ENCODE measurements at places on chromosomes 1 and 21.

GRCh38 chr1:70874063-70874462, 173.6 kb downstream of the PTGER3 start:
- no peak for DNase-seq

DNA sequence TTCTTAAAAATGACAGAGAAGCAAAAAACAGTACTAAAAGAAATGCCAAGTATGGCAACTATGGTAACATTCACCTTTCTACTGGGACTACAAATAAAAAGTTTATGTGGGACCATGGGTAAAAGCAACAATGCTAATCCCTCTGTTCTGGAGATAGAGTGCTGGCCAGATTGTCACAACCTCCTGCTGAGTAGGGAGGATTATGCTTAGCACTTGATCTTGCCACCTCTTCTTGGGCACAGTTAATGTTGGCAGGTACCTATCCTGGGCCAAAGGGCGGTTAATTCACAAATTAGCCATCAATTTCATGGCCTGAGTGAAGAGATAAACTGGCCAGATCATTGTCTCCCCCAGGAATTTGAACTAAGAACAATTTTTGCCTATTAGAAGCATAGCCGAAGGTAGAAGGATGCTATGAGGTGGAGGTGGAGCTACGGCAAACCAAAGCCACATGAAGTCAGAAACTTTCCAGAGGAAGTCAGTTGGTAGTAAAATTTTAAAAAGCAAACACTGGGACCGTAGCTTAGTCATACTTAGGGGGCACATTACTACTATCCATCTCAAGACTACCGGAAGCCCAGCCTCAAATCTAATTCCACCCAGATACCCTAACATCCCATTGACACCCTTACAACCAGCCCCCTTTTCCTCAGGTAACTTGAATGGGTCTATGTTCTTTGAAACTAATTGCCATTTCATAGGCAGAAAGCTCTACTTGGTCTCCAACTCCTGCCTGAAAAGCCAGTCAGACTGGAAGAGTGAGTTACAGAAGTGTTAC, 2.7 kb downstream of the SCYL3 start:
- no peak for DNase-seq

DNA sequence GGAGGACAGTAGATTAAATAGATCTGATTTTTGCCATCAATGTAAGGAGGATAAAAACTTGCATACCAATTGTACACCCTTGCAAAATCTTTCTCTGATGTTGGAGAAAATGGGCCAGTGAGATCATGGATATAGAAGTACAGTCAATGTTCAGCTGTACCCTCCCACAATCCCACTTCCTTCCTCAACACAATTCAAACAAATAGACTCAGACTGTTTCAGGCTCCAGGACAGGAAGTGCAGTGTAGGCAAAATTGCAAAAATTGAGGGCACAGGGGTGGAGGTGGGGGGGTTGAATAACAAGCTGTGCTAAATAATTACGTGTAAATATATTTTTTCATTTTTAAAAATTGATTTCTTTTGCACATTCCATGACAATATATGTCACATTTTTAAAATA, 3.9 kb upstream of the IFI44 start:
- no peak for DNase-seq

DNA sequence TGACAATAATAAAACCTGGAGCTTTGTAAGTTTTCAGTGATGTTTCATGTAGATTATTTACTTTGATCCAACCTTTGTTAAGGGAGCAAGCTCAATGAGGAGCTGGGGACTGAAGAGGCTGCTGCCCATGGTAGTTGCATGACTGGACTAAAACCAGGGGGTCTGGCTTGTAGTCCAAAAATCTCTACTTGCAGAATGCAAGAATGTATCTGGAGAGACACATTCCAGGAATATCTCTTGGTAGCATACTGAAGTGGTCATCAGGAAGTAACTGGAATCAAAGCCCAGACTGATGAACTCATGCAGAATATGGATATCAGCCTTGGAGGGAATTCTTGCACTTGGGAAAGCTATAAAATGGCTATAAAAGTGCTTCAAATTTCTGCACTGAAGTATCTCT, 5.8 kb upstream of the KIAA0040 start:
- no peak for DNase-seq

GRCh38 chr1:185680453-185680852, 53.7 kb upstream of the HMCN1 start:
- no peak for DNase-seq

- peak; percentile 28 for DNase-seq
Observed at GRCh38 chr1:200866521-200866920, 6.3 kb upstream of the GPR25 start.

GRCh38 chr1:205210756-205211168, 740 bp downstream of the DSTYK start:
- DNase-seq = no peak

- DNase-seq = peak; percentile 35
Observed at GRCh38 chr1:2455757-2456156, 20.3 kb upstream of the PLCH2 start.

GRCh38 chr1:157347506-157347905, 204.8 kb downstream of the FCRL5 start:
- DNase-seq = no peak

DNA sequence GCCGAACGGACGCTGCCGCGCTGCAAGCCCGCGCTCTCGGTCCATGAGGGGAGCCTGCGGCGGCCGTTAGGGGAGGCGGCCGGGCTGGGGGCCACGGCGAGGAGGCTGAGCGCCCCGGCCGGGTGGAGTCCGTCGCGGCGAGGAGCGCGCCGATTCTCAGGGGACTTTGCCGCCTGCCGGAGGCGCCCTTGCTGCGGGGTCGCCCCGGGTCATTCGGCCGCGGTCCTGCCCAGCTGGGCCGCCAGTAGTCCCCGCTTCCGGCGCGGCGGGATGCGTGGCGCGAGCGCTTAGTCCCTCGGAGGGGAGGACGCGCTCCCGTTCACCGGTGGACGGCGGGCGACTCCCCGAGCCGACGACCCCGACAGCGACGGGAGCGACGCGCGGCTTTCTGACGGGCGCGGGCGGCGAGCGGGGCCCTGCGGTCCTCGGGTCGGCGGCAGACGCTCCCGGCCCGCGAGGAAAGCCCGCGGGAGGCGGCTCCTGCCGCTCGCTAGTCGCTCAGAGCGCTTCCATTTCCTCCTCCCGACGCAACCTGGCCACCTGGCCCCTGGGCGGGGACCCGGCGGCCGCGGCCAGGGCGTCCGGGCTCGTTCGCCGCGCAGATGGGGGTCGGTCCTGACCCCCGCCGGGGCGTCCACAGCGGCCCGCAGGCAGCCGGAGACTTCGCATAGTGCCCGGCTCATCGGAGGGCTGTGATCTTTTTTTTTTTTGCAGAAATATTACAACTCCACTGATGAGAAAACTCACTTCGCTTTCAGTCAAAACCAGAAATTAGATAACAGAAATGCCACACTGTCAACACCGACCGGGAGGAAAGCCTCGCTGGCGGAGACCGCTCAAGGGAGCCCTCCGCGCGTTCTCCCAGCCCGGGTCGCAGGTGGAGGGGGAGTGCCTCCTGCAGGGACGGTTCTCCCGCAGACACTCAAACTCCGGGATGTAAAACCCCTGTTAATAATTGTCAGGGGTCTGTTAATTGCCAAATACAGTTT, 641 bp upstream of the ZBTB21 start:
- DNase-seq = no peak

DNA sequence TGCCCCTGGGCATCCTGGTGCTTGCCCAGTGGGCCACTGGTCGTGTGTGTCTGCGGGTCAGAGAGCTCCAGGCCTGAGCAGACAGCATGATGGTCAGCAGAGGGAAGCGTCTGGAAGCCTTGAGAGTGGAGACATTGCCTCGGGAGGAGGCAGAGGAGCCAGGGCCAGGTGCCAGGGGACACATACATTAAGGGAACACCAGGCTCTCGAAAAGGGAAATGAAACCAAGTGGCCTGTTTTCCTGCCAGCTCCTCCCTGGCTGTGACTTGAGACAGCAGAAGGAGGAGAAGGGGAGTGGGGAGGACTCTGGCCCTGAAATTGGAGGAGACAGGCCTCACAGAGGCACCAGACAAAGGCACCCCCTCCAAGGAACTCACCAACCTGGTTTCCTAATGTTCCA, 62.4 kb upstream of the LRP8 start:
- DNase-seq = no peak

GRCh38 chr21:16932314-16932713, 580.5 kb upstream of the CXADR start:
- DNase-seq = no peak

DNA sequence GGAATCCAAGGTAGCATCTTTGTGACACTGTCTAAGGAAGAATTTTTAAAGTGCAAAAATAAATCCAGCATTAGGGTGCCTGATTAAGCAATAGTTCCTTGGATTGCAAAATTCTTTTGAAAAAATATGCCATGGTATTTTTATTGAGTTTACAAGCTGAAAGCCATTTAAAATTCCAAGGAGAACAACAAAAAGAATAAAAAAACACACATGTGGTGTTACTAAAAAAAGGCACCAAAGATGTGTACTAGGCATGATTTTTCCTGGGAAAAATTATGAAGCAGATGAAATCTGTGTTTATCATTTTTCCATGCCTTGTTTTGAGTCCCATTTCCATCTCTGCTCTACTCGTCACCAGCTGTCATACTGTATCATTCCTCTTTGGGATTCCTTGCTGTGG, 157.0 kb upstream of the ZNHIT6 start:
- DNase-seq = no peak

- DNase-seq = no peak
Observed at GRCh38 chr1:9400425-9401079, 107.9 kb downstream of the SPSB1 start.

- DNase-seq = no peak
Observed at GRCh38 chr1:22077728-22078127, 25.2 kb downstream of the CDC42 start.

DNA sequence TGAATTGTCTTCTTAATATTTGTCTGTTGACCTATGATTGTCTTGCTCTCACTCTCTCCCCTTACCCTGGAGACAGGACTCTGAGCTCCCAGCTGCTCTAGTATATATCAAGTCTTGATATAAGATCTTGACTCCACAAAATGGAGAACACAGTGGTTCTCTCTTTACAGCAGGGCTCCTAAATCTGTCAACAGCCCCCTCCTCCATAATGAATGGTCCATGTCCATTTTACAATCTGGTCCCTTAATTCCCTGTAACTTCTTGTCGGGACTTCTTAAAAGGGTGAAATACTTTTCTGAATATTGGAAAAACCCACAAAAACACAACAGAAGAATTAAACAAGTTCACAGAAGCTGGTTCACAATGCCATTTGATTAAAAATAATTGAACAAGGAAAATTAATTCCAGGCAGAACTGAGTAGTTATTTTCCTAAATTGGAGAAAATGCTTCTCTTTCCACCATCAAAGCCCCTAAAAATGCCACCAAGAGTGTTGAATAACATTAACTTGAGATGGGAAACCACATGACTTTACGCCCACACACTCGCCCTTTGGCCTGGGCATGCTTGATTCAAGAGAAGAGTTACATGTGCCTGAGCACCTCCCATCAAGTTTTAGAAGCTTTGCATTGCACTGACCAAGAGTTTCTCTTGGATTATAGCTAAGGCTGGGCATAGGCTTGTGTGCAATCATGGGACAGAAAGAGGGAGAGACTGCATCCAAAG, 109.8 kb downstream of the TOMM20 start:
- DNase-seq = no peak

DNA sequence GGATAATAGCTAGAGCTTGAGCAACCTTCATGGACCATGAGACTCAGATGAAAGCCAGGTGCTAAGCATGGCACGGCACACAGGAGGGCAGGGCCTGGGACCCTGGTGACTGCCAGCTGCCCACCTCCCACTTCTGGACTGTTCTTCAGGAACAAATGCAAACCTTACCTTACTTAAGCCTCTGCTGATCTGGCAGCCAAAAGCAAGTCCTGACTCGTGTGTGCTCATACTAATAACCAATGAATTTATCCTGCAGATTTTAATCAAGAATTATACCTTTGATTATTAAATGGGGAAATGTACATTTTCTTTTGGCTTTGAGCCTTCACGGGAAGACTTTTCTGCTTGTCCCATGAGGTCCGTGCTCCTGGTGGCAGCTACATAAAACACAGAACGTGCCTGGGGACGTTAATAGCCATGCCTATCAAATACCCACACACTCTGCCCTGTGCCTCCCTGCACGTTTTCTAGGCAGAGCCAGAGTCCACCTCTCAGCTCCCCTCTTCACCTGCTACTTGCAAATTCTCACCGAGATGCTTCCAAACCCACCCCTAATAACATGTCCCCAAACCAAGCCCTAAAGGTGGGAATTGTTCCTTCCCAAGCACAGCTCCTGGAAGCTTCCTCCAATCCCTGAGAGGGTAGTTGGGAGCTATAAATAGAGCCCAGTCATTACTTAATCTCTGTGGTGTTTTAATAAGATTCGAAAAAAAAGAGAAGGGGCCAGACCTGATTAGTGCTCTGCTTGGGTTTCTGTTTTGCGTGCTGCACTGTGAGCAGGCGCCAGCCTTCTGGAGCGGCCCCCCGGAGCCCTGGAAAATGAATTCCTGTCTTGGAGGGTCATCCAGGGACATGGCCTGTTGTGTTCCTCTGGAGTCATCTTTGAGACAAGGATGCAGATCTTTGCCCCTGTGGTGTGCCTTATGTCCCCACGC, 33.5 kb downstream of the SLC1A7 start:
- DNase-seq = peak; percentile 47
